CD4-positive, alpha-beta T cell treated with Interleukin-21 for 1 hour (primary cell): ENCODE measurements at places on chromosomes 1 and 21.

GRCh38 chr1:103197216-103197615 is 88.9 kb upstream of the COL11A1 start:
- no peak for DNase-seq

DNA sequence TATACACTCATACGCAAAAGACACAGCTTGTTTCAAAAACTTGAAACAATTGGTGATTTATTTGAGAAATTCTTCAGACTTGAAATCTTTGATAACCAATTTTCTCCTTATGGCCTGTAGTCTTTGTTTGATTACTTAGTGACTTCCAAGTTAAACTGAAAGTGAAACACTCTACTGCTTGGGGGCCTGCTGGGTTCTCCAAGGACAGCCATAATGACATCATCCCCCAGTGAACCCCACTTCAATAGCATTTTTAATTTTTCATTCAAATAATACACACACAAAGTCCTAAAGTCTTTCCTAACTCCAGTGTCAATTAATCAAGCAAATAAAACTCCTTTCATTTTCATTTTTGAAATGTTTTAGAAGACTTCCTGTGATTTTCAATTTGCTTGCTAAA is 59.2 kb downstream of the KRTAP19-8 start:
- DNase-seq = peak; percentile 24

DNA sequence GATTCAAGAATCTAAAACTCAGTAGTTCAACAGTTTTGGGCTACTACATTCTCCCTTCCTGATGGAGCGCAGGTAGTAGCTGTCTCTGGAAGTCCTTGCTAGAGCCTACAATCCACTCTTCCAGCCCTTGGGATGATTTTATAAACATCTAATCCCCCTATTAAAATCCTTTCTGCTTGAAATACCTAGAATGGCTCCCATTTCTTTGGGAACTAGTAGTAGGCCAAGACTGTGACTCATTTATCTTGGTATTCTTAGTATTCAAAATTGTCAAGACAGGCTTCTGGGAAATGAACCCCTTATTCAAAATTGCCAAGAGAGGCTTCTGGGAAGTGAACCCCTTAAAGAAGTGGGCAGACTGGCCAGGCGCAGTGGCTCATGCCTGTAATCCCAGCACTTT is 142.5 kb upstream of the FGGY start:
- no peak for DNase-seq

- peak; percentile 30 for DNase-seq
Observed at GRCh38 chr1:19484798-19485361, 459 bp downstream of the CAPZB start.

DNA sequence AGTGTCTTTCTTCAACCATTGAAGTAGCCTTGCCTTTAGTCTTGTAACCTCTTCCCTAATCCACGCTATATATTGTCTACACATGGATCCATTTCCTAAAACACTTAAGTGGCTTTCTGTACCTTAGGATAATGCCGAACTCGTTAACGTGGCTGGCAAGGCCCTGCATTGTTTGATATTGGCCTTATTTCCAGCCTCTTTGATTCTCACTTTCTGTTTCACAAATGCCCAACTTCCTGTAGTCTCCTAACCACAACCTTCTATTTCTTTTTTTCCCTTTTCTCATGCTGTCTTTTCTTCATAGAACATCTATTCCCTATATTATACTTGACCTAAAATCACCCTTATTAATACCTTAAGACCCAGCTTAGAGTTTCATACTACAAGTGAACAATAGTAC is 536.0 kb downstream of the LMO4 start:
- DNase-seq = no peak

DNA sequence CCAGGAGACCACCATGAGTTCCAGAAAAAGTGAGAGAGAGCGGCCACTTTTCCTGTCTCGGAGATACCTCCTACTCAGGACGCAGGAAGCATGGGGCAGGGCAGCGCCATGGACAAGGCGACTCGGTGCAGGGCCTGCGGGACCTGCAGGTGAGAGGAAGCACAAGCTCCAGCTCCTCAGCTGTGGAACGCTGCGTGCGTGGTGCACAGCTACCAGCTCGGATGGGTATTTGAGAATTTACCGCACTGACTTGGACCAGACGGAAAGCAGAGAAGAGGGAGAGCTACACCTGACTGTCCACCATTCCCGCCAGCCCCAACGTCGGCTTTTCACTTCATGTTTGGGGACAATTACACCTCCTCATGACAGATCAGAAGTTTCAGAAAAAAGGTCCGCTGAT is 8.2 kb upstream of the CDK11A start:
- DNase-seq = no peak

DNA sequence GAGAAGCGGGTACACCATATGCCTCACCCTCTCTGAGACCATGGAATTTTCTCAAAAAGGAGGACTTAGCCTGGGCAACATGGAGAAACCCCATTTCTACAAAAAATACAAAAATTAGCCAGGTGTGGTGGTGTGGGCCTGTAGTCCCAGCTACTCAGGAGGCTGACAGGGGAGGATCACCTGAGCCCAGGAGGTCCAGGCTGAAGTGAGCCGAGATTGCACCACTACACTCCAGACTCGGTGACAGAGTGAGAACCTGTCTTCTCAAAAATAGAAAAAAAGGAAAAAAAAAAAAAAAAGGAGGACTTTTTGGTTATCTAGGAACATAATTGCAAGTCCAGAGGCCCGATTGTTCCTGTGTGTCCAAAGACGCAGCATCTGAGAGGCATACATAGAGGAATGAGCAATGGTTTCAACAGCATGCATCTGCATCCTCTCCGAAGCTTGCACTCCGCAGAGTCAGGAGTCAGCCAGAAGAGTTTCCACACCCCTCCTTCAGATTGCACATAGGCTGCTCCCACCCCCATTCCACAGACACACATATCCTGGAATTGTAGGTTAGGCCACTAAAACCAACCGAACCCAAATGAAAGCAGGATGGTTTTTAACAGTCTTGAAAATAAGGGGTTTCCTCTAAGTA is 2.5 kb upstream of the TBX15 start:
- no peak for DNase-seq

GRCh38 chr1:2911421-2912178 is 109.7 kb upstream of the ACTRT2 start:
- no peak for DNase-seq

GRCh38 chr1:40495315-40495903 is 13.2 kb upstream of the EXO5 start:
- no peak for DNase-seq

DNA sequence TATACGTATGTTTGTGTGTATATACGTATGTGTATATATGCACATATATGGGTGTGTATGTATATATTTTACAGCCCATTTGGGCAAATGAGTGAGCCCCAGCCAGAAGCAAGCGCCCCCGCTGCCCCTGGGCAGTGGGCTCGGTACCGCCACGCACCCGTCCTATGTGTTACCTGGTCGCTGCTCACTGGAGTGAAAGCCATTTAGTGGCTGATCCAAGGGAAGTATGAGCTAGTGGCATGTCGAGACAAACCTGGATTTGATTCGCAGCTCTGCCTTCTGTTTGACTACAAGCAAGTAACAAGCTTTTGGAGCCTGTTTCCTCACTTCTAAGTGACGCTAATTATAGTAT is 35.8 kb upstream of the JAK1 start:
- no peak for DNase-seq

DNA sequence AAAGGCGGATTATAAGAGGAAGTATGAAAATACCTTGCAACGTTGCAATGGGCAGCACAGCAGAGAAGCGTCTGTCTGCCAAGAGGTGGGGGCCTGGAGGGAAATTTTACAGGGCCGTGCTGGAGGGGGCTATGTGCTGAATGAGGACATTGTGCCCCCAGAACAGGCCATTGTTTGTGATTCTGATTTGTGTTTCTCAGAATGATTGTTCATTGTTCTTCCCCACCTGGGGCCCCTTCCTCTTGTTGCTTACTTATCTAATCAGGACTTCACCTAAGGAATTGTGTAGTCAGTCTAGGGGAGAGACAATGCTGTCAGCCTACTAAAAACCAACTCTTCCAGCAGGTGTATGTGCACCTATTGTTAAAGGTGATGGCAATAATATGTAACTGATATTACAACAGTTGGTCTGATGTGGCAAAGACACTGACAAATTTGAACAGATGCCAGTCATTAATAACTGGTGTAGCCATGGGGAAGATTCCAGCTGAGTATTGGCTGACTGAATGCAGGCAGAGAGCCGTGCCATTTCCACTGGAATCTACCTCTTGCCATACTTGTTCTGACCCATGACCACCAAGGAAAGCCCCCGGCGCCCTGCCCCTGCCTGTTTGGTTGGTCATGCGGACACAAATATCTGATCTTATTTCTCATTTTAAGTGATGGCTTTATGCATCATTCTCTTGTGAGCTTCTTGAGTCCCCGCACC is 45.2 kb upstream of the PSEN2 start:
- DNase-seq = no peak

DNA sequence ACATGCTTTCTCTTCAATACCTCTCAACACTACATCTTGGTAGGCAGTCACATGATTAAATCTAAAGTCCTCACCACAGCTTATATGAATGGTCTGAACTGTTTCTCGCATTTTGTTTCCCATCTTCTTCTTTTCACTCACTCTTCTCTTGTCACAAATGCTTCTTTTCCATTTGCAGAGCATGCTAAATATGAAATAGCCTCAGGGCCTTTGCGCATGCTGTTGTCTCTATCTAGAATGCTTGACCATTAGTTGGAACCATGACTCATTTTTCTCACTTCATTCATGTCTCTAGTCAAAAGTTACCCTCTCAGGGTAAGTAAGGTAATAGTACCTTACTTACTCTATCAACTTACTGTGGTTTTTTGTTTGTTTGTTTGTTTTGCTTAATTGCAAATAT is 239.7 kb downstream of the PTPRC start:
- no peak for DNase-seq

- no peak for DNase-seq
Observed at GRCh38 chr1:96488777-96489176, 232.8 kb upstream of the PTBP2 start.

- no peak for DNase-seq
Observed at GRCh38 chr1:219753914-219754313, 141.0 kb upstream of the ZC3H11B start.

- DNase-seq = no peak
Observed at GRCh38 chr1:37794372-37795339, 1.0 kb downstream of the MANEAL start.

DNA sequence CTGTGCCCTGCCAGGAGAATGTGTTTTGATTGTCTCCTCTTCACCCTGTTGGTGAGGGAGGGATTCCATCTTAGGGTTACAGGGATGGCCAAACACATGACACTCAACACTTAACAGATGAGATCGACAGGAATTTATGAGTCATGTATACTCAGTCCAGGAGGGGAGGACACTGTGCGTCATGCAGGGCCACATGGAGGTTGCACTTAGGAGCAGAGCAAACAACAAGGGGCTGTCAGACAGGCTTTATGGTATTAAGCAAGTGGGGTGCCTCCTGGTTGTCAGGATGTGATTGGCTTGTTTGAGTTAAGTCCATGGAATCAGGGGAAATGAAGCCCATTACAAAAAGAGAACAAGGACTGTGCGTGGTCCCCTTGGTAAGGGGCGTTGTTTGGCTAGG is 26.9 kb downstream of the EDARADD start:
- no peak for DNase-seq

- DNase-seq = no peak
Observed at GRCh38 chr1:234586892-234587485, 23.0 kb downstream of the IRF2BP2 start.

- no peak for DNase-seq
Observed at GRCh38 chr21:43287111-43287760, 118.4 kb downstream of the CRYAA start.

- DNase-seq = no peak
Observed at GRCh38 chr1:51309291-51309690, 21.1 kb downstream of the TTC39A start.

GRCh38 chr1:74830766-74831165 is 97.8 kb downstream of the TYW3 start:
- no peak for DNase-seq

GRCh38 chr1:217078959-217079358 is 355.7 kb upstream of the ESRRG start:
- no peak for DNase-seq

DNA sequence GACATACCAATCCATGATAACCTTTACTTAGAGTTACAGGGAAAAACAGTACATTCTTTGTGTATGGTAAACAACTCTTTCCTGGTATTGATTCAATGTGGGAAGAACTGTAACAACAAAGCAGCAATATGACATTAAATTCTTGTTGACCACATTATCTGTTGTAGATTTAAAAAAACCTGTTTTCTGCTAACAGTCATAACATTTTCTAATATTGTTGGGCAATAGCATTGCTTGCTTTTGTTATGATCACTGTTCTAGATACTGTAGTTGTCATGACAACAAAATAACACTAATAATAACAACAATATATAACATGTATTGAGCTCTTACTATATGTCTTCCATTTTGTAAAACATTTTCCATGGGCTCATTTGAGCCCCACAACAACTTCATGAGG is 54.2 kb downstream of the PDE4B start:
- no peak for DNase-seq

DNA sequence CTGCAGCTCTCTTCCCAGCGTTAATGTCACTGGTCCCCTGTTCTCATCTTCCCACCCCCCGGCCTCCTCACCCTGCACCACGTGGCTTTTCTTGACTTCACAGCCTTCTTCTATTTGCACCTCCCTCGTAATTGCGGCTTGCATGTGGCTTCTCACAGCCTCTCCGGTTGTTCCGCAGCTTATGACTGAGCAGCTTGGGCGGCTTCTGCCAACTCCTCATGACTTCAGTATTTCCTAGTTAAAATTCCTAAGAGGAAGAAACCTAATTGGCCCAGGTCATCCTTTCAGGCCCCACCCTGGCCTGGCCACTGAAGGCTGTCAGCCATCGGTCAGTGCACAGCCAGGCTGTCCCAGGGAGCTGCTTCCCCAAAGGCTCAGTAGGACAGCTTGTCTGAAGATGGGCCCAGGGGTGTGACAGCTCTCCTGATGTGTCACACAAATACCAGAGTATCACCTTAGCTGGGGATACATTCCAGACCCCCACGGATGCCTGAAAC is 8.6 kb upstream of the RERE start:
- no peak for DNase-seq

DNA sequence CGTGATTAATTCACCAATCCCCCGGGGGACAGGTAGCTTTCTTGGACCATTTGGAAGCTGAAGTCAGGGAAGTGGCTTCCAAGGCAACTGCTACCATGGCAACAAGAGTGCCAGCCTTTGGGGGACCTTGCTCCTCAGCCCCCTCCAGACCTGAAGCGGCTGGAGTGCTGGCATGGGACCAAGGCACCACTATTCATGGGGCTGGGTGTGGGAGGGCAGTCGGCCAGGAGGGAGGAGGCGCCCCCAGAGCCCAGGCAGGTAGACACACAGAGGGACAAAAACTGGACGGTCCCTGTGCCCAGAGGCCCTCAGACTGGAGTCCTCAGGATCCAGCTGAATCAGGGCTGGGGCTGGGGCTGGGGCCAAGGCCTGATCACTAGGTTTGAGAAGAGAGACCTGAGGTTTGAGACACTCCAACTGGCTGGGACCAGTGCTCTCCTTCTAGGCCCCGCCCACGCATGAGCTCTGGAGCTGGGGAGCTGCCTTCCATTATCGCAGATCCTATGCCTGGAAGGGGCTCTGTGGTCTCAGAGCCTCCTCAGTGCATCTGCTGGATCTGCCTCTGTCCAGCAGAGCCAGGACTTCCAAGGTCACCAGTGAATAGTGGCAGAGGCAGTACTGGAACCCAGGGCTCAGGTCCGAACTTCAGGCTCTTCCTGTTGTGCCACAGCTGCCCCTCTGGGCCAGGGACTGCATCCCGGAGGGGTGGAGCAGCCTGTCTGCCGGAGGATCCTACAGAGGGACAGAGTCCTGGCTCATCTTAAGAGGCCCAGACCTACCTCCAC is 3.3 kb upstream of the KNCN start:
- no peak for DNase-seq
